Activated gamma-delta T cell treated with Interleukin-2 at 50 U/mL for 16 hours (primary cell): ENCODE measurements at places on chromosomes 2 and 18.

DNA sequence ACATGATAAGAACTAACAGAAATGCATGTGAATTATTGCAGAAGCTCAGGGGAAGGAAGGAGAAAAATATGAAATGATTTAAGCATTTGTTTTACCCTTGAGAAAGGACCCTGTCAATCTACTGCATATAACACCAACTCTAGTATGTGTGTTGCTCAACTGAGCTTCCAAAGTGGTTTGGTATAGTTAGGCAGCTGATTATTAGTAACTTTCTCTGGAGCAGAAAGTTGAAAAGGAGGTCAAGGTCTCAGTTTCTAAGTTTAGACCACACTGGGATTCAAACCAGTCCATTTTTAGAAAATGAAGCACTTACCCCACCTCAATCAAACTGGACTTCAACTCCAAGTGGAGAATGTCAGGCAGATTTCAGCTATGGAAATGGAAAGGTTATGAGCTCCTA is 123.3 kb upstream of the CDC42EP3 start:
- no peak for DNase-seq

DNA sequence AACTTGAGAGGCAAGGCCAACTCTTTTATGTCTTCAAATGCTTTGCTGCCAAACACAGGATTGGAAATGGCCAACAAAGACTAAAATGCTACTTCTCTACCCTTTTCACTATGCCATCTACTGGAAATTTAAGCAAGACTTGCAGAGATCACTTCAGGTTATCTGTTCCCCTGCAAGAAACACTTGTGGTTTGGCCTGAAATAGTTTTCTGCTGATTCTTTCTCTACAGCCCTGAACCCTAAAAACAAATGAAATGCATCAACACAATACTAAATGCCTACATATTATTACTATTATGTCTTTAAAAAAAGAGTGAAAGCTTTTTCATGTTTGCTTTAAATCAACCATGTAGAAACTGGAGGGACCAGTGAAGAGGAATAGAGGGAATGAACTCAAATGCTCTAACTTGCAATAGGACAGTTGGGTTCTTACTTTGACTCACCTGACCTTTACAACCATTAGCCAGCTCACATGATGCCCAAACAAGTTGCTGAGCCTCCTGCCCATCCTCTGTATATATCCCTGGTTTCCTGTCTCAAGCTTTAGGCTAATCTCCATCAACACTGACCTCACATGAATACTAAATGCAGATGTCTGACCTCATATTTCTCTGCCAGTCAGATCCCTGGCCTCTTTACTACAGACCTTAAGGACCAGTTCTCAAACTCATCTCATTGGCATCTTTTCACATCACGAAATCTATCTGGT is 17.5 kb upstream of the ADAM17 start:
- no peak for DNase-seq

GRCh38 chr2:18910843-18911242 is 321.5 kb upstream of the NT5C1B start:
- DNase-seq, result no peak

DNA sequence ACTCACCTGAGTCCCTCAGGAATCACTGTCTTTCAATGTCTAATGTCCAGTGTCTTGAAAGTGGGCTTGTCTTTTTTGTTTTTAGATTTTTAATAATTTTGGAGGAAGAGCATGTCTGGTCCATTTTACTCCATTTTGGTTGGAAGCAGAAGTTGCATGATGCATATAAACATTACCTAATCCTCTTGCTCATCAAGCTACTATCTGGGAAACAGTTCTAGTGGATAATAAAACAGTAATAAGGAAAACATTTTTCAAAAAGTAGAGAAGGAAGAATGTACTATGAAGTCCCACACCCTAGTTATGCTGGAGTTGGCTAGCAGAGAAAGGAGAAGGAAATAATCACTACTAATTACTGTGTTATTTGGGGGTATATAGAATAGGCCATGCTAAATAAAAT is 263.7 kb downstream of the ETAA1 start:
- DNase-seq, result no peak

DNA sequence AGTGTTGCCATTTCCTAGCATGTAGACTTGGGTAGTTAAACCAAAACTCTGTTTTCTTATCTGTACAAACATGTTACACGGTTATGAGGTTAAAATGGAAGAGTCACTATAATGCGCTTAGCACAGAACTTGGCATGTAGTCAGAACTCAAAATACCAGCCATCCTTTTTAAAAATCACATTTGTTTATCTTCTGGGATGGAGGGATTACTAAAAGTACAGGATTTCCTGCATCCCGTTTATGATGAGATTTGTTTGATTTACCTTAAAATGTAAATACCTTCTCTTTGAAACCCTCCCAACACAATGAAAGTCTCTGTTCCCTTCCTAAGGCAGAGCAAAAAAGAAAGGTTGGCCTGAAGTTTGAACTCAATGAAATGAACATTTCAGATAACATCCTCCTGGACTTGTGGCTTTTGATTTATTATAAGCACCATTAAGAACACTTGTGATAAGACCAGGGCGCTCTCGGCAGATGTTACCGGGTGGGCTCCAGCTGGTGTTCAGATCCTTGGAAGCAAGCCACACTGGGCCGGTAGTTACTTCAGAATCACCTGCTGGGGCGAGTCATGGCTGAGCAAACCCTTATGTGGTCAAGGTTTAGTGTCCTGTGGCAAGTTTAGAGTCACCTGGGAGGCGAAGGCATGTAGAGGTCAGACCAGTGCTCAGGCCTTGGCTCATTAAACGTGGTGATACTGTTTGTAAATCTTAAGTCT is 105.7 kb downstream of the MGAT5 start:
- DNase-seq, result no peak
